ENCODE measurements at places on chromosomes 12 and 14. TPM values are rescaled to one million over a fixed set of nuclear protein-coding genes. Genes with fewer than 3 reads are reported as not detected.

GRCh38 chr12:106878804-106879203, 76.9 kb upstream of the TMEM263 start:
- H3K4me1 ChIP-seq: no peaks in the 10 kb centered on the region
- H3K27me3 ChIP-seq: no peaks in the 10 kb centered on the region
- no peak overlapping the region for H3K4me3 ChIP-seq

CEBPE gene
- total RNA-seq: not detected

CLEC4A gene
- 3.8 TPM for total RNA-seq

GPR162 gene
- total RNA-seq: 5.0 TPM
